AG04450 (cell line): ENCODE measurements at places on chromosomes 12 and 14. TPM values are rescaled to one million over a fixed set of nuclear protein-coding genes. Genes with fewer than 3 reads are reported as not detected.

LRP1 gene
- 49.9 and 95.0 TPM in 2 replicates for polyA plus RNA-seq

GPR162 gene
- 5.2 and 7.6 TPM in 2 replicates for polyA plus RNA-seq

SSTR1 gene
- polyA plus RNA-seq: 1.0 and 1.2 TPM in 2 replicates

C12orf60 gene
- polyA plus RNA-seq: 0.57 and 1.0 TPM in 2 replicates

MARS1 gene
- polyA plus RNA-seq: 236 and 252 TPM in 2 replicates

IPO4 gene
- polyA plus RNA-seq: 15.2 and 20.9 TPM in 2 replicates

GALNT9 gene
- polyA plus RNA-seq: 0.04 TPM in 1 of 2 replicates, not detected in the other

PPP1R1A gene
- polyA plus RNA-seq: not detected in 2 replicates

PAX9 gene
- polyA plus RNA-seq: not detected in 2 replicates

BRMS1L gene
- 5.2 and 8.7 TPM in 2 replicates for polyA plus RNA-seq

PLXNC1 gene
- 3.8 and 4.8 TPM in 2 replicates for polyA plus RNA-seq

TMEM132C gene
- polyA plus RNA-seq: not detected in 2 replicates

OR11G2 gene
- not detected in 2 replicates for polyA plus RNA-seq

LRRC10 gene
- not detected in 2 replicates for polyA plus RNA-seq

IGF1 gene
- 0.01 and 0.10 TPM in 2 replicates for polyA plus RNA-seq

SPTLC2 gene
- 37.0 and 41.3 TPM in 2 replicates for polyA plus RNA-seq

MIPOL1 gene
- 4.8 and 7.0 TPM in 2 replicates for polyA plus RNA-seq

LUM gene
- 236 and 307 TPM in 2 replicates for polyA plus RNA-seq

ANP32D gene
- polyA plus RNA-seq: not detected in 2 replicates

SERPINA5 gene
- polyA plus RNA-seq: not detected in 2 replicates

ZNF219 gene
- polyA plus RNA-seq: 3.9 and 4.8 TPM in 2 replicates

GLI1 gene
- polyA plus RNA-seq: 8.3 and 9.7 TPM in 2 replicates

PLEKHH1 gene
- 0.15 and 0.19 TPM in 2 replicates for polyA plus RNA-seq

MYH6 gene
- not detected in 2 replicates for polyA plus RNA-seq

MYF6 gene
- not detected in 2 replicates for polyA plus RNA-seq

PLCZ1 gene
- not detected in 2 replicates for polyA plus RNA-seq

ANKS1B gene
- 0.17 and 0.22 TPM in 2 replicates for polyA plus RNA-seq

NOPCHAP1 gene
- 8.0 and 9.5 TPM in 2 replicates for polyA plus RNA-seq

NYNRIN gene
- polyA plus RNA-seq: 10.4 and 10.5 TPM in 2 replicates

TSFM gene
- 22.3 and 22.8 TPM in 2 replicates for polyA plus RNA-seq

KRT75 gene
- not detected in 2 replicates for polyA plus RNA-seq

ULK1 gene
- 4.6 and 6.6 TPM in 2 replicates for polyA plus RNA-seq

DDX55 gene
- polyA plus RNA-seq: 12.6 and 15.4 TPM in 2 replicates

AICDA gene
- polyA plus RNA-seq: not detected in 2 replicates

HVCN1 gene
- polyA plus RNA-seq: 6.5 and 6.9 TPM in 2 replicates

HNF1A gene
- not detected in 2 replicates for polyA plus RNA-seq

HOXC6 gene
- polyA plus RNA-seq: 0.02 TPM in 1 of 2 replicates, not detected in the other

RNASE3 gene
- not detected in 2 replicates for polyA plus RNA-seq

VIPAS39 gene
- polyA plus RNA-seq: 35.1 and 42.2 TPM in 2 replicates

LRTM2 gene
- polyA plus RNA-seq: not detected in 2 replicates

POTEG gene
- not detected in 2 replicates for polyA plus RNA-seq

GDF11 gene
- 4.2 and 6.7 TPM in 2 replicates for polyA plus RNA-seq
